ENCODE measurements at places on chromosomes 7 and 10. TPM values are rescaled to one million over a fixed set of nuclear protein-coding genes. Genes with fewer than 3 reads are reported as not detected.

PDK4 gene
- 0.20 TPM for total RNA-seq

CAV2 gene
- 17.6 TPM for total RNA-seq

LBX1 gene
- total RNA-seq = not detected

CDNF gene
- total RNA-seq = 3.4 TPM

SCIN gene
- total RNA-seq = 0.39 TPM

GSAP gene
- total RNA-seq = 25.7 TPM

NFE2L3 gene
- total RNA-seq = 39.2 TPM

PRSS37 gene
- total RNA-seq = not detected

CASP2 gene
- 62.0 TPM for total RNA-seq

SOSTDC1 gene
- total RNA-seq = 8.4 TPM

AS3MT gene
- total RNA-seq = 6.4 TPM

DNA sequence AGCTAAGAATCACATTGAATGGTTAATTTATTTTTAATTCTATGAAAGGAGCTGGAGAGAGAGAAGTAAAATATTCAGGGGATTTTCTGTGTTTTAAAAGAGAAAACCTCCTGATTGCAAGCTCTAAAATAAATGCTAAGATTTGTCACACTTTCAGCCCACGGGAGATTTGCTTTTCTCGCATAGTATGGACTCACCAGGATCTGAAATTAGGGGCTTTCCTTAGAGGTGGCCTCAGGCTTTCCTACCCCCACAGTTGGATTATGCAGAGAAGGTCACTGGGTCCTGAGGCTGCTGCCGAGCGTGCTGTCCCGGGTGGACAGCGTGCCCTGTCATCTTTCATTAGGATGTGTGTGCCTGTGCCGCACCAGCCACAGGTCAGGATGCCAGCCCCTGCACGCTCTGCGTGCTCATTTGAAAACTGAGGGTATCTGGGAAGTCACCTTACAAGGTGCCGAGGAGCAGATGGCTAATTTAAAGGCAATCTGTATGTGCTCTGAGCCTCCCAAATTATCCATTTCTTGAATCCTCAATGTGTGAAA lies 258.8 kb downstream of the CELF2 start:
- no peak overlapping the region for H3K27ac ChIP-seq
- H3K4me3 ChIP-seq = no peak overlapping the region
- no peak for DNase-seq
- H3K36me3 ChIP-seq = no peaks in the 10 kb centered on the region

GRCh38 chr10:132520177-132520811 lies 17.3 kb upstream of the INPP5A start:
- no peak for DNase-seq
- no peaks in the 10 kb centered on the region for H3K36me3 ChIP-seq
- H3K27me3 ChIP-seq = no peaks in the 10 kb centered on the region
- H3K4me1 ChIP-seq = peaks cover 43% of the 10 kb centered on the region
- no peak overlapping the region for H3K4me3 ChIP-seq
- H3K27ac ChIP-seq = no peak overlapping the region

GRCh38 chr10:105266966-105267539 lies 626.0 kb downstream of the SORCS3 start:
- no peaks in the 10 kb centered on the region for H3K36me3 ChIP-seq
- no peak overlapping the region for H3K27ac ChIP-seq
- no peak overlapping the region for H3K4me3 ChIP-seq
- no peaks in the 10 kb centered on the region for H3K27me3 ChIP-seq
- no peaks in the 10 kb centered on the region for H3K4me1 ChIP-seq
- DNase-seq = no peak

GRCh38 chr7:6262221-6262620 lies 10.2 kb downstream of the CYTH3 start:
- no peak for DNase-seq
- H3K27ac ChIP-seq = no peak overlapping the region

DNA sequence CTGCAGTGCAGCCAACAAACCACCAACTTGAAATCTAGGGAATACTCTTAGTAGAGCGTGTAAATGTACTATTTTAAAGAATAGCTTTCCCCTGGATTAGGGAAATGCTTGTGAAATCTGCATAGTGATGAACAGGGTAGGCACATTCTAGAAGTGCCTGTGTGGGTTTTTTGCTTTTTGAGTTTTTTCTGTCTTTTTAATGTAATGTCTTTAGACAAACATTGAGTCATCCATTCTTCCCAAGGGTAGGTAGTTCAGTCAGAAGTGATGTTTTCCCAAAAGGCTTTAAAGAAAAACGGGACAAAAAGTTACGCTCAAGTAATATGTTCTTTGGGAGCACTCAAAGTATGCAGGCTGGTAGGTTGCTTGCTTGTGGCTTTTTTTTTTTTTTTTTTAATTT lies 130.0 kb downstream of the AUTS2 start:
- no peaks in the 10 kb centered on the region for H3K4me1 ChIP-seq
- H3K4me3 ChIP-seq = no peak overlapping the region
- DNase-seq = no peak
- no peak overlapping the region for H3K27ac ChIP-seq
- H3K27me3 ChIP-seq = no peaks in the 10 kb centered on the region

GRCh38 chr10:60073781-60074656 lies 167.7 kb upstream of the CCDC6 start:
- H3K36me3 ChIP-seq = no peaks in the 10 kb centered on the region
- peaks cover 4% of the 10 kb centered on the region for H3K4me1 ChIP-seq
- DNase-seq = no peak
- H3K27me3 ChIP-seq = no peaks in the 10 kb centered on the region
- no peak overlapping the region for H3K4me3 ChIP-seq

GRCh38 chr7:51647486-51647885 lies 330.9 kb upstream of the COBL start:
- peaks cover 15% of the 10 kb centered on the region for H3K4me1 ChIP-seq
- H3K36me3 ChIP-seq = no peaks in the 10 kb centered on the region
- H3K27ac ChIP-seq = peak overlapping the region; percentile 64
- DNase-seq = no peak
- no peak overlapping the region for H3K4me3 ChIP-seq

- no peaks in the 10 kb centered on the region for H3K27me3 ChIP-seq
- H3K27ac ChIP-seq = no peak overlapping the region
- no peak overlapping the region for H3K4me3 ChIP-seq
- H3K36me3 ChIP-seq = no peaks in the 10 kb centered on the region
These were observed 20.0 kb downstream of the STRIP2 start for GRCh38 chr7:129454249-129454551.

- DNase-seq = no peak
- H3K36me3 ChIP-seq = no peaks in the 10 kb centered on the region
- no peaks in the 10 kb centered on the region for H3K27me3 ChIP-seq
- H3K4me1 ChIP-seq = peaks cover 20% of the 10 kb centered on the region
These were observed 73.6 kb downstream of the EGFR start for GRCh38 chr7:55092186-55092974.

DNA sequence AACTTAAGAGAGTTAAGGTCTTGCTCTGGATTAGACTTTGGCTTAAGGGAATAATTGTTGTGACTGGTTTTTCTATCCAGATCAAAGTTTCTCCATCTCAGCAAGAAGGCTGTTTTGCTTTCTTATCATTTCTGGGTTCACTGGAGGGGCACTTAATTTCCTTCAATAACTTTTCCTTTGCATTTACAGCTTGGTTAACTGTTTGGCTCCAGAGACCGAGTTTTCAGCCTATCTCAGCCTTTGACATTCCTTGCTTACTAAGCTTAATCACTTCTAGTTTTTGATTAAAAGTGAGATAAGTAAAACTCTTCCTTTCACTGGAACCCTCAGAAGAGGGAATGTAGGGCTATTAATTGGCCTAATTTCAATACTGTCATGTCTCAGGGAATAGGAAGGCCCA lies 76.4 kb downstream of the LARP4B start:
- no peak overlapping the region for H3K27ac ChIP-seq
- no peak for DNase-seq
- peaks cover 4% of the 10 kb centered on the region for H3K36me3 ChIP-seq
- no peak overlapping the region for H3K4me3 ChIP-seq

GRCh38 chr7:148447221-148447849 lies 143.2 kb upstream of the C7orf33 start:
- no peak overlapping the region for H3K4me3 ChIP-seq
- no peak overlapping the region for H3K27ac ChIP-seq
- DNase-seq = no peak
- no peaks in the 10 kb centered on the region for H3K36me3 ChIP-seq
- no peaks in the 10 kb centered on the region for H3K27me3 ChIP-seq
- peaks cover 14% of the 10 kb centered on the region for H3K4me1 ChIP-seq

- no peaks in the 10 kb centered on the region for H3K36me3 ChIP-seq
- H3K27ac ChIP-seq = no peak overlapping the region
- DNase-seq = no peak
These were observed 311.0 kb upstream of the IMMP2L start for GRCh38 chr7:111873326-111873646.

DNA sequence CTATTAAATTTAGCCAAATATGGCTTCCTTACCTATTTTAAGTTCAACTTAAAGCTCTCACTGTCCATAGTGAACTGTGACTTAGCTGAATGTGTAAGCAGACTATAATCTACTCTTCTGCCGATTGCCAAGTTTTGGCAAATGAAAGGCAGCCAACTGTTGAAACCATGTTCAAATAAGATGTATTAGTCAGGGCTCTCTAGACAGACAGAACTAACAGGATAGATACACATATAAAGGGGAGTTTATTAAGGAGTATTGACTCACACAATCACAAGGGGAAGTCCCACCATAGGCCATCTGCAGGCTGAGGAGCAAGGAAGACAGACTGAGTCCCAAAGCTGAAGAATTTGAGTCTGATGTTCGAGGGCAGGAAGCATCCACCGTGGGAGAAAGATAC lies 837.7 kb upstream of the AUTS2 start:
- H3K27ac ChIP-seq = no peak overlapping the region
- DNase-seq = no peak
- H3K4me1 ChIP-seq = no peaks in the 10 kb centered on the region
- no peaks in the 10 kb centered on the region for H3K36me3 ChIP-seq
- no peak overlapping the region for H3K4me3 ChIP-seq
- no peaks in the 10 kb centered on the region for H3K27me3 ChIP-seq

DNA sequence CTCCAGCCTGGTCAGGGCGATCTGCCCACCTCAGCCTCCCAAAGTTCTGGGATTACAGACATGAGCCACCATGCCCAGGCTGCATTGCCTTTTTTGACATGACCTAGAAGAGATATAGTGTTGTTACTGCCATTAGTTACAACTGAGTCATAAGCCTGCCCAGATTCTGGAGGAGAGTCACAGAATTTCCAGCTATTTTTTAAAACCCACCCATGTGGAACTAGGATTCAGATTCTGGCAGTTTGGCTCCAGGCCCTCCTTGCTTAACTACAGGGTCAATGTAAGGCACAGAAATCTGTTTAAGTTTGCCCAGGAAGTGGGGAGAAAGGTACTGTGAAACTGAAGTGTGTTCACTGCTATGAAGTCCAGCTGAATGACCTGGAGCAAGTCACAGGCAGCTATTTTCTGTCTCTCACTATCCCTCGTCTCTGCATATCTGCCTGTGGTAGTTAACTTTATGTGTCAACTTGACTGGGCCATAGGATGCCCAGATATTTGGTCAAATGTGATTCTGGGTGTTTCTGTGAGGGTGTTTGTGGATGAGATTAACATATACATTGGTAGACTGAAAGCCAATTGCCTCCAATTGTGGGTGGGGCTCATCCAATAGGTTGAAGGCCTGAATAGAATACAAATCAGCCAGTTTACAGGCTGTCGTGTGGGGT lies 8.4 kb upstream of the MARVELD1 start:
- no peak overlapping the region for H3K4me3 ChIP-seq
- H3K36me3 ChIP-seq = no peaks in the 10 kb centered on the region
- H3K27ac ChIP-seq = no peak overlapping the region
- H3K27me3 ChIP-seq = no peaks in the 10 kb centered on the region

GRCh38 chr10:100364735-100365391 lies 17.8 kb downstream of the SCD start:
- H3K4me3 ChIP-seq = no peak overlapping the region
- no peak for DNase-seq

- H3K27ac ChIP-seq = no peak overlapping the region
- H3K36me3 ChIP-seq = no peaks in the 10 kb centered on the region
- H3K27me3 ChIP-seq = no peaks in the 10 kb centered on the region
- H3K4me1 ChIP-seq = peaks cover 8% of the 10 kb centered on the region
- H3K4me3 ChIP-seq = no peak overlapping the region
- DNase-seq = no peak
These were observed 24.4 kb upstream of the ZMIZ2 start for GRCh38 chr7:44724276-44724675.

- no peaks in the 10 kb centered on the region for H3K27me3 ChIP-seq
- peaks cover 15% of the 10 kb centered on the region for H3K4me1 ChIP-seq
- no peaks in the 10 kb centered on the region for H3K36me3 ChIP-seq
- H3K27ac ChIP-seq = no peak overlapping the region
These were observed 125.6 kb downstream of the VIPR2 start for GRCh38 chr7:159019111-159019510.

DNA sequence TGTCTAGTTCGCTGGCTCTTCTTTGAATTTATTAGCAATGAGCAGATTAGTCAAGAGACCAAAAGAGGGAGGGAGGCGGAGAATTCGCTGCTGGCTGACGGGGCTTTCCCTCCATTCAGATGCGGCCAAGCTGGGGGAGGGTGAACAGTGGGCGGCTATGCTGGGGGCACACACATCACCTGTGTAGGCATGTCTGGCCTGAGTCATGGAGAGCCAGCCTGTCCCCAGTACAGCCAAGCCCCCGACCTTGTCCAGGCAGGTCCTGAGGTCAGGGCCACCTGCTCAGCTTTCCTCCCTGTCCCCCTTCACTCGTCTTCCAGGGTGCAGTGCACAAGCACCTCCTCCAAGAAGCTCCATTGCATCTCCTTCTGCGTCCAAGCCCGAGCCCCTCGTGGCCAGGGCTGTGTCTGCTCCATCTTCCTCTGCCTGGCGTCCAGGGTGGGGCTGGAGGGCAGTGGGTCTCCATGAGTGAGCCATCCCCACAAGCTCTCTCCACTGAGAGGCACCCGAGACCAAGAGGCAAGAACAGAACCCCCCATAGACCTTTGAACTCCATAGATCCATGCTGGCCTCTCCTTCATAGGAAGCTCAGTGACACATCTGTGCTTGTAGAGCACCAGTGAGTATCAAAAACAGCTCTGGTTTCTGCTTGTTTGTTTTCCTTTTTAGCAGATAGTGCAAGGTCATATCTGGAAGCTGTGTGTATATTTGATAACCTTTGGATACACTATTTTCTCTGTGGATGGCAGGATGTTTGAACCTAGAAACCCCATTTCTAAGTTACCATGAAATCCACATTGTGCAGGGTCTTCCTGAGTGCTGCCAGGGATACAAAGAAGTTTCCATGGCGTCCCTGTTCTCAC lies 1.9 kb upstream of the DEPP1 start:
- peak overlapping the region; percentile 48 for H3K27ac ChIP-seq
- H3K27me3 ChIP-seq = no peaks in the 10 kb centered on the region
- H3K4me1 ChIP-seq = peaks cover 68% of the 10 kb centered on the region
- H3K4me3 ChIP-seq = no peak overlapping the region
- peak; percentile 41 for DNase-seq
- H3K36me3 ChIP-seq = 0 out of 2 replicates have a peak, but pooled peaks cover 1% of the 10 kb centered on the region
